CD4-positive, alpha-beta T cell treated with Interferon gamma for 1 hour (primary cell): ENCODE measurements at places on chromosomes 13 and 19.

GRCh38 chr13:55497486-55497885, 1643.2 kb upstream of the PRR20A start:
- no peak for DNase-seq

DNA sequence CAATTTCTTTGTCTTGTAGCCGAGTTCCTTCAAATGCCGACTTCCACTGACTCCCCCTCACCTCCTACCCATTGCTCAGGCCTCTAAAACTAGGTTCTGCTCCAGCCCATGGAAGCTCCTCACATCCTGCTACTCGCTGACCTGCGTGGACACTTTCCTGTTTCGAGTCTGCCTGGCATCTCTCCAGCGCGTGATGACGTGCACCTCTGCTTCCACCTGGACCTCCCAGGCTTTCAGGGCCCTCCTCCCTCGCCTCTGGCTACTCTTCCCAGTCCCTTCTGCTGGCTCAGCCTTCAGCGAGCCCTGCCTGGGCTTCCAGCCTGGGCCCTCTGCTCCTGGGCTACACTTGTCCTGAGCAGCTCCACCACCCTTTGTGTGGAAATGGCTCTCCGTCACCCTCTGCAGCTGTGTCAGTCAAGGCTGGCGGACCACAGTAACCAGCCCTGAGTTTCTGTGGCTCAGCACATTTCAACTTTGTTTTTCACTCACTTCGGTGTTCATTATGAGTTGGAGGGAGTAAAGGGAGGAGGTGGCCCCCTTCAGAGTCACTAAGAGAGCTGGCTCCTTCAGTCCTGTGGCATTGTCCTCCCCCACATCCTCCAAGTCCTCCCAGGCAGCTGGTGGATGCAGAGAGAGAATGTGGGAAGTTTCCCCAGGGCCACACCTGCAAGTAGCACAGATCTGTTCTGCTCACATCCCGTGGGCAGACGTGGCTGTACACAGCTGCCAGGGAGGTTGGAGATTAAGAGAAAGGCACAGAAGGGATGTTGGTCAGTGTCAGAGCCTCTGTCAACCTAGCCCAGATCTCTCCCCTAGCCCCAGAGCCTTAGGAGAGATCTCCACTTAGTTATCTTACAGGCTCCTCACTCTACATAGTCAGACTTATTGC, 49.4 kb downstream of the SERP2 start:
- no peak for DNase-seq

- DNase-seq: no peak
Observed at GRCh38 chr13:23620613-23621315, 50.6 kb downstream of the TNFRSF19 start.

GRCh38 chr19:570251-570686, 2.1 kb upstream of the BSG start:
- DNase-seq: no peak

DNA sequence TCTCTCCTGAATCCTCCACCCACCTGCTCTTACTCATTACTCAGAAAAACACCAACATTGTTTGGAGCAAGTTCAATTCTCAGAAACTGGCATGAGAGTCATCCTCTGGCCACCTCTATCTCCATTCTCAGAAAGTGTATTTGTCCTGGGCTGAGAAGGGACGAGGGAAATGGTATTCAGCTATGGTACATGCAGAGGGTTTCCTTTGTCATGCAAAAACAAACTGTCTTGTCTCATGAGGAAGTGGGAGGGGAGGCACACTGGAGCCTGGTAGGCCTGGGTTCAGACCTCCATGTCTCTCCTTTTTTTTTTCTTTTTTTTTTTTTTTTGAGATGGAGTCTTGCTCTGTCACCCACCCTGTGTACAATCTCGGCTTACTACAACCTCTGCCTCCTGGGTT, 31.9 kb upstream of the LILRA2 start:
- no peak for DNase-seq

DNA sequence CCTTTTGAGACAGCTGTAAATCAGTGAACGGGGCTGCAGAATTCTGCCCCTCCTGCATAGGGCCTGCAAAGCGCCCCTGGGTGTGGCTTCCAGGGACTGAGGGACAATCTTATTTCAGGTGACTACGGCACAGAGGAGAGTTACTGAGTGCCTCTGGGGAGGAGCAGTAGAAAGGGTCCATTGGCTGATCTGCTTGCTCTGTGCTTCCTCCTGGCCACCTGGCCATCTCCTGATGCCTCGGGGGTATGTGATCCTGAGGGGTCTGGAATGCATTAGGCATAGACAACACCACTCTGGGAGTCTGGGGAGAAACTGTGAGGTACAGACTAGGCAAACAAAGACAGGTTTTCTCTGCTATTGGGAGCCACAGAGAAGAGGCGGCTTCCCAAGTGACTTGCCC, 2.8 kb downstream of the KCTD15 start:
- no peak for DNase-seq

DNA sequence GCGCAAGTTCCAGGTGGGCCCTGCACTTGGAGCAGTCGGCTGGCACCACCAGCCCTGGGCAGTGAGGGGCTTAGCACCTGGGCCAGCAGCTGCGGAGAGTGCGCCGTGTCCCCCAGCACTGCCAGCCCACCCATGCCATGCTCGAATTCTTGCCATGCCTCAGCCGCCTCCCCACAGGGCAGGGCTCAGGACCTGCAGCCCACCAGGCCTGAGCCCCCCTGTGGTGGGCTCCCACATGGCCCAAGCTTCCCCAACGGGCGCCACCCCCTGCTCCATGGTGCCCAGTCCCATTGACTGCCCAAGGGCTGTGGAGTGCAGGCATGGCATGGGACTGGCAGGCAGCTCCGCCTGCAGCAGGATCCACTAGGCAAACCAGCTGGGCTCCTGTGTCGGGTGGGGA, 9.4 kb upstream of the ZNF426 start:
- no peak for DNase-seq

GRCh38 chr13:95546919-95547318, 5.6 kb upstream of the CLDN10 start:
- DNase-seq: no peak

GRCh38 chr19:38162094-38162493, 61.9 kb downstream of the DPF1 start:
- DNase-seq: no peak

- DNase-seq: no peak
Observed at GRCh38 chr19:13909430-13909829, 3.4 kb downstream of the CC2D1A start.

DNA sequence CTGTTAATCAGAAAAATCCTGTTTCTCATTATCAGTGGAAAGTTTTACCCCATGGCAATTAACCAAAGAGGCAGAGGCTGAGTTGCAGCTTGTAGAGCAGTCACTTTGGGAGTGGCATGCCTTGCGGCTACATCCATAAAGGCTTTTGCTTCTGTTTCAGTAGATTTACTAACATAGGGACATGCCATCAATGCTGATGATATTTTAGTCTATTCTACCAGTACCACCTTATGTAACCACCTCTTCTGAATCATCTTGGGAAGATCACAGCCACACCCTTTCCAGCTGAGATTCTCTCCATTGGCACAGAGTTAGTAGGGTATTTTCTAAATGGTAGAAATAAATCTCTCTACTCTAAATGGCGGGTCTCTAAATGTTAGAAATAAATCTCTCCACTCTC, 37.5 kb downstream of the POSTN start:
- no peak for DNase-seq

GRCh38 chr13:114146629-114147028, 14.2 kb upstream of the RASA3 start:
- DNase-seq: no peak

GRCh38 chr13:31965361-31966066, 66.1 kb upstream of the FRY start:
- no peak for DNase-seq

DNA sequence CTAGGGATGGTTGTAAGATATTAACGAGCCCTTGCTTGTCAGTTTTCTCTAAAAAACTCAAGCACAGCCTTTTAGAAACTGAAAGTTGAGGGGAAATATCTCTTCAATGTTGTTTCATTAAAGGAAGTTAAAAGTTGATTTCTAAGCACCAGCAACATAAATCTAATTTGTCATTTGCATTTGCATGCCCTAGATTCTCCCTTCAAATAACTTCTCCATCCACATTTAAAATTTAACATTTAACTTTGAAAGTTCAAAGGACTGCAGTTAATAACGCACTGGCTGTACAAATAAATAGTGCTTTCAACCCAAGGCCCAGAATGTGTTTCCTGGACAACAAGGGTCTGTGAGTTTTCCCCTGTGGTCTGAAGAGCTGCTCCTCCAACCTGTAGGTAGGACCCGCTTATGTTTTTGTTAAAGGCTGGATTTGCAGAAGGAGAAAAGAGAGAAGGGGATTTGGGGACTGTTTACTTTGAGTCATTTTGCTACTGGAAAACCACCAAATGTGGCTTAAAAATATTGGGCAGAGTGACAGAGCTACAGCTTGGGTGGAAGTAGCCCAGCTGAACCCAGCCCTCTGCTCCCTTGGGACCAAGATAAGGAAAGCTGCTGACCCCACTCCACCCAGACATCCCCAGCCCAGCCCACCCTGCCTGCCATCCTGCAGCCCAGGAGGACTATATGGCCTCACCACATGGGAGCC, 39.8 kb downstream of the TNFRSF19 start:
- no peak for DNase-seq

GRCh38 chr13:44125943-44126469, 246.3 kb downstream of the LACC1 start:
- DNase-seq: no peak

DNA sequence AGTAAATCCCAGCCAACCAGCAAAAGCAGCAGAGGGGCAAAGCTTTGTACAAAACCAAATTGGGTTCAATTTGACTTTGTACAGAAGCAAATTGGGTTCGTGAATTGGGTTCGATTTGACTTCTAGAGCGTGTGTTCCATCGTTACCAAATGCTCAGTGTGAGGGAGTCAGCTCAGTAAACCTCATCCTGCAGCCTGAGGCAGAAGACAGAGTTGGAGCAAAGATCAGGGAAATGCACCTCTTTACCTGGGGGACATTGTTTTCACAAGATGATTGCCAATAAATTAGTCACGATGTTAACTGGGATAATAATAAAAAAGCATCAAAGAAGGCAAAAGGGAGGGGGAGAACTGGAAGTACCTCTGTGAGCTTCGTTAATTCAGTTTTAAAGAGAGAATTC, 1.5 kb downstream of the RAB20 start:
- DNase-seq: no peak

DNA sequence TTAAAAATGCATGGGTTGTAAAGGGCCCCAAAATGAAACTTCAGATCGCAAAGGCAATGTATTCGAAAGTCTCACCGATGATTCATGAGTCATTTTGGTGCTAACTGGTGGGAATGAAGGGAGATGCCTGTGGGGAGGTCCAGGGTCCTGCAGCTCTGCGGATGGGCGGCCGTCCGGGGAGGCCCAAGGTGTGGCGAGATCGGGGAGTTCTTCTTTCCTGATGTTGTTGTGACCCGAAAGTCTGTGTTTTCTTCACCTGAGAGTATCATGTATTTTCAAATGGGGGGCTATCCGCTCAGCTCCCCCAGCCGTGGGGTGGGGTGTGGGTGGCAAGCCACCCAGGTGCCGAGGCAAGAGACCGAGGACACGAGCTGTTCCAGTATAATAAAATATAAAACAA, 36.5 kb downstream of the TFDP1 start:
- DNase-seq: no peak

DNA sequence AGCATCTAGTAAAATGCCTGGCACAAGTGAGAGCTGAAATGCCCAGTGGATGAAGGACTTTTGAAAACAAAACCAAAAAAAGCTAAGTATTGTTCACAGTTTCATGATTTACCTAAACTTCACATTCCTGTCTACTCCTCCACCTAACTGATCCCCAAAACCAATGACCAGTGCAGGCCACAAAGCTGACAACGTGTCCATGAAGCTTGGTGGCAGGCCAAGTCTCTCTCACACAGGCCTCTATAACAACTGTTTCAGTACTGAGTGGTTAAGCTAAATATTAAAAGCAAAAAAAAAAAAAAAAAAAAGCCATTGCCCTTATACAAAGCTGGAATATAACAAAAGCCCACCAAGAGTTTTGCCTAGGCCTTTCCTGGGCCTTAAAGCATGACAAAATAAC, 36.4 kb downstream of the STK24 start:
- DNase-seq: no peak

DNA sequence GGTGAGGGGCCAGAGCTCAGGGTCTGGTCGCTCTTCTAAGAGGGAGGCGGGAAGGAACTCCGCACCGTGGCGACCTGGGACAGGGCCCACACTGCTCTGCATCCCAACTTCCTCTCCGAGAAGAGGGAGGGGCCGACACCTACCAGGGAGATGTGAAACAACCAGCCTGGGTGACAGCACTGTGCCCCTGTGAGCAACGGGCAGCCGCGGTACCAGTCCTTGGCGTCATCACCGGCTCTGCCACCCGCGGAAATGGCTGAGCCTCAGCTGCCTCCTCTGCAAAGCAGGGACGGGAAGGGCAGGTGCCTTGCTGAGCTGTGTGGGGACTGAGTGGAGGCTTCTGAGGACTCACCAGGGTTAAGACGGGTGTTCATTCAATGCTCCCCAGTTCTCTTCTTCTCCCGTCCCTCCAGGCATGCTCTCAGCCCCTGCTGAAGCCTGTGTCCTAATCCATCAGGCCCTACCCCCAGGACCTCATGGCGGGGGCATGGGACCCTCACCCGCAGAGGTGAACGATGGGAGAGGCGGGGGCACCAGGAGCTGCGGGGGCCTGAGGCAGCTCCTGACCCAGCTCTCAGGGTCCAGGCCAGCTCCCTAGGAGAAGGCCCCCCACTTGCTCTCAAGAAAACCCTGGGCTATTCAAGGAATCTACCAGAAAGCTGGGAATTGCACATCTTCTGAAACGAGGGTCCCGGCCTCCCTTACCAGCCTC, 9.3 kb downstream of the ZNF787 start:
- peak; percentile 75 for DNase-seq

DNA sequence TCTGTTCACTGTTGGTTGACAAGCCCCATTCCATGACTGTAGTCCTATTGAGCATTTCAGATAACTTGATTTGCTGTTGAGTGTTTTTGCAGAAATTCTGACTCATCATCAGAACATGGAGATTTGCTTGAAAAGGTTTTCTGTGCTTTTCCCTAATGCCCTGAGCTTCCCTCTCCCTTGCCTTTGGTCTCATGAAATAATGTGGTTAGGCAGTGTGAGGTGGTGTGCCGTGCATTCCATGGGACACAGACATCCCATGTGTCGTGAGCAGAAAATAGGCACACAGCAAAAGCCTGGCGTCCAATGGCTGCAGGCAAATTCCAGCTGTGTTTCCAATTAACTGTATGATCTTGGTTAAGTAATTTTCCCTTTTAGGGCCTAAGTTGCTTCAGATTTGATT, 197.4 kb downstream of the DLEU7 start:
- DNase-seq: no peak

DNA sequence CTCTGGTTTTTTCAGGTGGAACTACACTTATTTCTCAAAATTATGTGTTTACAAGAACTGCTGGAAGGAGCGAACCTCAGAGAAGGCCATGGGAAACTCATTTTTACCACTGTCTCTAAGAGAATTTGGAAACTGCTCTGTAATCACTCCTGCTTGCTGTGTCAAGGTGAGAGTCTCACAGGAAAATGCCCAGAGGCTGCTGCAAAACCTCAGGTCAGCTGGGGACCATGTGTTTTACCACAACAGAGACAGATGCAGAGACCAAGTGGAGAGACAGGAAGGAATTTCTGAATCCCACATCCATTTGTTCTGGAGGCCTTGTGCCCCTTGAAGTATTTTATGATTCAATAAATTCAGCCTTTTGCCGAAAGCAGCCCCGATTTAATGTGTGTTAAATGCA, 743.8 kb upstream of the SLC10A2 start:
- DNase-seq: no peak
